CD4-positive, CD25-positive, alpha-beta regulatory T cell (primary cell): ENCODE measurements at places on chromosomes 2 and 18. TPM values are rescaled to one million over a fixed set of nuclear protein-coding genes. Genes with fewer than 3 reads are reported as not detected.

Gene PARD6G
- total RNA-seq: 0.20 TPM

Gene SLC8A1
- total RNA-seq: not detected

Gene RTP5
- total RNA-seq: 0.44 TPM

Gene FSIP2
- total RNA-seq: 0.32 TPM

Gene CYS1
- total RNA-seq: not detected

Gene MEP1B
- total RNA-seq: 0.42 TPM

Gene SCTR
- not detected for total RNA-seq

Gene STRADB
- total RNA-seq: 11.0 TPM

Gene MOGAT1
- not detected for total RNA-seq

Gene SERPINB2
- not detected for total RNA-seq

Gene CDH7
- total RNA-seq: not detected

Gene NT5C1B
- total RNA-seq: not detected

Gene RBM43
- total RNA-seq: 12.3 TPM

Gene COL4A3
- not detected for total RNA-seq

Gene INHA
- not detected for total RNA-seq

Gene FSHR
- not detected for total RNA-seq

Gene MAL
- total RNA-seq: 130 TPM

Gene ASPRV1
- 1.7 TPM for total RNA-seq

Gene SH3BP4
- 0.37 TPM for total RNA-seq

Gene POTEI
- not detected for total RNA-seq
